IMR-90 (cell line): ENCODE measurements at places on chromosomes 4 and X.

DNA sequence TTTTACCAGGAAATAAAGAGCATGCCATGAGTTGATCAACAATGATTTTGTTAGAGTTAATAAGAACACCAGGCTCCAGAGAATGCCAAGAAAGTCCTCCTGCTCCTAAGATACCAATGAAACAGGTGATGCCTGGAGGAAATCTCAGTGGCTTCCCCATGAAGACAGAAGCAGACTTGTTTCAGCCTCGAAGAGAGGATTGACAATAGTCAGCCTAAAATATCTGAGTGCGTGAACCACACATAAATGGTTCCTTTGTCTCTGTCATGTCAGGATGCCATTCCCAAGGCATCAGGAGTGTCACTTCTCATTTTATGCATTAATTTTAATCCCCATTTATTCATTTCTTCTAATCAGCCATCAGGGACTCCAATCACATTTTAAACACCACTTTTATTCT is 69.6 kb downstream of the PHOX2B start:
- no peak for DNase-seq

DNA sequence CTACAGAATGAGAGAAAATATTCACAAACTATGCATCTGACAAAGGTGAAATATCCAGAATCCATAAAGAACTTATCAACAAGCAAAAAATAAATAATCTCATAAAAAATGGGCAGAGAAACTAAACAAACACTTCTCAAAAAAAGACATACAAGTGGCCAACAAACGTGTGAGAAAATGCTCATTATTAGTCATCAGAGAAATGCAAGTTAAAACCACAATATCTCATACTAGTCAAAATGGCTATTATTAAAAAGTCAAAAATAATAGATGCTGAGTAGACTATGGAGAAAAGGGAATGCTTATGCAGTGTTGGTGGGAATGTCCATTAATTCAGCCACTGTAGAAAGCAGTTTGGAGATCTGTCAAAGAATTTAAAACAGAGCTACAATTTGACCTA is 533.3 kb downstream of the TMA16 start:
- no peak for DNase-seq

DNA sequence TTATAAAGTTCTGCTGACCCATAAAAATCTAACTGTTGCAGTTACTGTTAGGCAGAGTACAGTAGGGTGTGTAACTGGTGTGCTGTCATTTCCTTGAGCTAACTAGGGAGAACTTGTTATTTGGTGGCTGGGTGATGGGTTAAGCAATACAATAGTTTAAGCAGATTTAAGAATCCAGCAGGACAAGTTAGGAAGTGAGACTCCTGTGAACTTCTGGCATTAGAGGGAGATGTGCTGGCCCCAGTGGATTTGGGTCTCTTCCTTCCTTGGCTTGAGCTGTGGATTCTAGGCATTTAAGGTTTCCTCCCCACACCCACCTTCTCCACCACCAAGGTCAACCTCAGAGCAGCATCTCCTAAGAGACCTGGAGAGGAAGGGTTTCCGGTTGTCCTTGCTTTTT is 70.5 kb downstream of the CLCN5 start:
- no peak for DNase-seq

GRCh38 chr4:163317110-163317509 is 15.3 kb downstream of the NPY1R start:
- no peak for DNase-seq

GRCh38 chrX:15441464-15441863 is 51.7 kb downstream of the PIR start:
- DNase-seq = no peak

GRCh38 chrX:123476611-123477219 is 256.1 kb downstream of the THOC2 start:
- no peak for DNase-seq

DNA sequence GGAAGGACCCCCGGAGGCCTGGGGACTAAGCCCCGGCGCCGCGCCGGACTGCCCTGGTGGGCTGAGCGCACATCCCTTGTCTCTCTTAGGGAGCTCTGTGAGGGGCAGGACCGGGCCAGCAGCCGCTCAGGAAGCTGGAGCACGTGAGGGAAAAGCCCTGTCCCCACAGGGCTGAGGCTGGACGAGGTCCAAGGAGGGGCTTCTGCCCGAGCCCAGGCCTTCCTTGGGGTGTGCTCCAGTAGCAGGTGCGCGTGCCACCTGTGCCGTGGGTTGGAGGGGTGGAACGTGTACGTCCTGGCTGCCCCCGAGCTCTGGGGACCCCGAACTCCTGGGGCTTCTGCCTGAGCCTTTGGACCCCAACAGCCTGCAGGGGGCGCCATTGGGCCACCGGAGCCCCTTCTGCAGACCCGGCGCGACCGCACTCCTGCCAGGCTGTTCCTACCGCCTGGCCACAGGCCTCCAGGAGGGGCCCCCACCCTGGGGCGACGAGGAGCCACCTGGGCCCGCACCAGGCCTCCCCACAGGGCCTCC is 27.2 kb downstream of the TACC3 start:
- peak; percentile 41 for DNase-seq

DNA sequence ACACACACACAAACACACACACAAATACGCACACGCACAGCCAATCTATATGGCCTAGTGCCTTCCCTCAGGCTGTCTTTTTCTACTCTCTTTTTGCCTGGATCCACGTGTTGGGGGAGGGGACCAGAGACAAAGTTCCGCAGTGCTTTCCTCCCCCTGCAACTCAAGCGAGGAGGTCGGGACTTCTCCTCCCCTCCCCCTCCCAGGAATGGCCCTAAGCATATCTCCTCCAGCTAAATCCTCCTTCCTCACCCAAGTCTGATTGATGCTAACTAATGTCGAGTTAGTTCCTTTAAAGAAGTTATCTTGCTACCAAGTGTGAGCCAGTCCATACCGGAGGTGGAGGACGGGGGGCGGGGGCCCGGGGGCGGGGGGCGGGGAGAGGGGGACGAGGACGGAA is 141.2 kb upstream of the ZIC3 start:
- DNase-seq = no peak

GRCh38 chrX:78831523-78831922 is 84.0 kb downstream of the LPAR4 start:
- DNase-seq = no peak

- peak; percentile 64 for DNase-seq
Observed at GRCh38 chrX:153667956-153668396, 5.6 kb downstream of the PNCK start.

- peak; percentile 87 for DNase-seq
Observed at GRCh38 chr4:147768113-147768512, 36.2 kb downstream of the ARHGAP10 start.

DNA sequence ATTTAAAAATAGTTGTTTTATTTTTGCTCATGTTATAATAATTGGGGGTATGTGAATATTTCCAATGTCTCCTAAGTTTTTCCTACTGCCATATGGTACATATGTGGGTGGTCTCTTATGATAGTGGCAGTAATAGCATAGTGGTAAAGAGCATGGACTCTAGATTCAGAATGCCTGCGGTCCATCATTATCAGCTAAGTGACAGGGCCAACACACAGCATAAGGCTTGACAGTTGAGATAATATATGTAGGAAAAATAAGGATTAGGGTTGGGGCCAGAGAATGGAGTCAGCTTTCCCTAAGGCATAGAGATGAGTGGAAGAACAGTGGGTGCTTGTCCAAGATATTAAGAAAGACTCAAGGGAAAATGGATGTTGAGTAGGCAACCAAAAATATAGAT is 2707.5 kb downstream of the PCDH7 start:
- DNase-seq = no peak

GRCh38 chrX:122238801-122239200 is 945.3 kb upstream of the GRIA3 start:
- DNase-seq = no peak

GRCh38 chrX:53251307-53251706 is 26.3 kb upstream of the KDM5C start:
- DNase-seq = peak; percentile 55

GRCh38 chr4:123652476-123652875 is 255.9 kb downstream of the SPRY1 start:
- peak; percentile 24 for DNase-seq

DNA sequence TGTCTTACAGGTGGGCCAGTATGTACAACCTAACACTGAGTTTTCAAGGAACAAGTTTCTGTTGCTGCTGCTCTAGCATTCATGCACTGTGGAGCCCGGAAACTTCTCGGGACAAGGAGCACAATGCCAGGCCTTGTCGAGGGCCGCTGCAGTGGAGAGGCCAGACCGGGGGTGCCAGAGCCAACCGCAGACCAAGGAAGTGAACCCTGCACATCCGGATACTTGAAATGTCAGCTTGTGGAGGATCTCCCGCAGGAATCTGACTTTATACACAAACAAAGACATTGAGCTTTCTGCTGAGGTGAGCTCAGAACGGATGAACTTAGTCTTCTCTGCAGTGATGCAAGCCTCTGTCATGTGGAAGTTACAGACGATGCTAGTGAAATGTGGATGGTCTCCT is 99.5 kb downstream of the ZNF827 start:
- DNase-seq = peak; percentile 34

DNA sequence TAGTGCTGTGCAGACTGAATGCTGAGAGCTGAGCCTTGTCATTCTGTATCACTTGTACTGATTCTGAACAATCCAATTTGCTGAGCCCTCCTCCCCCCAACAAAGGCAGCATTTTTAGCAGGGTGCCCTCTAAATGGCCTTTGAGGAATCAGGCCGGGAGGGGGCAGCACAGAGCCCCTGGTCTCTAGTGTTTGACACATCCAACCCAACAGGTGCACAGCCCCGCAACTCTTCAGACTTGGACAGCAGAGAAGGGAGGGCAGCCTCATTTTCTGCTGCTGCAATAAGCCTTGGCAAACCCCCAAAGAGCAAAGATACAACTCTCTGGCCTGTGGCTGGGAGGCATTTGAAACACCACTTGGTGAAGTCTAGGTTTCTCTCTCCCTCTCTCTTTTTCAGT is 3.4 kb downstream of the ATP1B4 start:
- DNase-seq = no peak

DNA sequence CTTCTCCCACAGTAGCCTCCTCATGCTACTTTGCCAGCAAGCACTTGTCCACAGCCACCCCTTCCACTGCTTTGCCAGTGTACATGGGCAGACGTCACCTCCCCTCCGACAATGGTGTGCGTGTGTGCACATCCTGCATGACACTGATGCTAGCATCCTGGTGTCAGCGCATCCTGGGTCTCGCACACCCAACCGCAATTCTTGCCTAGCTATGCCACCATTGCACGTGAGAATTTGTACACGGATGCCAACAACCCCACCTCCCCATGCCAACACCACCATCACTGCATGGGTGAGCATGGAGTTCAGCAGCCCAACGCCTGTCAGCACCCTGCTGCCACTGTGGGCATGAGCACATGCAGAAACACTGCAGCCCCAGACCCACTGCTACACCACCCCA is 550.0 kb downstream of the STPG2 start:
- no peak for DNase-seq

- DNase-seq = peak; percentile 97
Observed at GRCh38 chr4:24770032-24770584, 25.3 kb upstream of the SOD3 start.

- DNase-seq = peak; percentile 56
Observed at GRCh38 chr4:88219099-88219498, 60.7 kb upstream of the ABCG2 start.

DNA sequence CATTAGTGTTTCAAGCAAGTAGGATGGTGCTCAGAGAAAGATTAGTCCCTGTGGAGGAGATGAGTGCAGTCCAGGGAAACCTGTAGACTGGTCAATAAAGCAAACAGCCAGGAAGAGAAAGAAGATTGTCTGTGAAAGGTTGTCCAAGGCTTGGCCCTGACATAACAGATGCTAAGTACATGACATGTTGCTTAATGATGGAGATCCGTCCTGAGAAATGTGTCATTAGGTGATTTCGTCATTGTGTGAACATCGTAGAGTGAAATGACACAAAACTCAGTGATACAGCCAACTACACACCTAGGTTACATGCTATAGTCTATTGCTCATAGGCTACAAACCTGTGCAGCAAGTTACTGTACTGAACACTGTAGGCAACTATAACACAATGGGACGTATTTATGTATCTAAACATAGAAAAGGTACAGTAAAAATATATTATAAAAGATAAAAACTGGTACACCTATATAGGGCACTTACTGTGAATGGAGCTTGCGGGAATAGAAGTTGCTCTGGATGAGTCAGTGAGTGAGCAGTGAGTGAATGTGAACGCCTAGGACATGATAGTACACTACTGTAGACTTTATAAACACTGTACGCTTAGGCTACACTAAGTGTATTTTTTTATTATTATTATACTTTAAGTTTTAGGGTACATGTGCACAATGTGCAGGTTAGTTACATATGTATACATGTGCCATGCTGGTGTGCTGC is 9.0 kb upstream of the PRSS48 start:
- peak; percentile 41 for DNase-seq

DNA sequence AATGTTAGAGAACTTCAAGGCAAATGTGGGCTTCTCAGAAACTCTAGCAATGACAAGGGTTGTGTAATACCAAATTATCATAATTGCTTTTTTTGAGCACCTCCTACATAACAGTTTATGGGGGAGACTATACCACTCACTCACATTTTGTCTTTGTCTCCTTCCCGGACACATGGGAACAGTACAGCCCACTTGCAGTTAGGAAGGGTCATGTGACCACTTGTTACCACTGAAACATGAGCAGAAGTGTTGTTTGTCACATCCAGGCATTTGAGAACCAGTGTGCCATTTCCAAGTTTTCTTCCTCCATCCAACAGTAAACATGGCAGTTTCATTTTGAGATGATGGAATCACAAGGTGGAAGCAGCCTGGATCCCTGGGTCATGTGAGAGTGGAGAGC is 6.9 kb downstream of the MAGEA11 start:
- DNase-seq = no peak

DNA sequence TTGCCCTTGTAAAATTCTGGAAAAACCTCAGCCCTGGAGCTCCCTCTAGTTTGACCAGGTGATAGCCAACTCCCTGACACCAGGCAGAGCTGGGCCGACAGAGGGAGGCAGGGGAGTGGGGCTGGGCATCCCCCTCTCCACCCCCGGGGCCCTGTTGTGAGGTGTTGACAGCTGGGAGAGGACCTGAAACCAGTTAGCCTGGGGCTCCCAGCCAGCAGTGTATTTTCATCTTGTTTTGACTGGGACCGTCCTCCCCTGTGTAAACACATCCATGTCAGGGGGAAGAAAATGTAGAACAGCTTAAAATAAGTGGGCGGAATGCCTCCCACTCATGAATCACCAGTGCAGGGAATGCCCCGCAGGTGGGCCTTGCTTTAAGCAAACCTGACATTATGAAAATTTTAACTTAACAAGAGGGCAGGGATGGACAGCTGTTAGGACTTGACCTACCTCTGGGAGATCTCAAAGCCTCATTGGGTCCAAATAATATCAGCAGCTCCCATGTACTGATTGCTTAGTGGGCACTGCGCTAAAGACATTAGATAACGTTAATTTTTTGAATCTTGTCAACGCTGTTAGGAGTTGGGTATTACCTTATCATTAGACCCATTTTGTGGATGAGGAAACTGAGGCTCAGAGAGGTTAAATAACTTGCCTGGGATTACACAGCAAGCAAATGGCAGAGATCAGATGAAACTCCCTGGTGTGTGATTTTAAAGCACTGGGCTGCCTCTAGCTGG is 45.9 kb downstream of the TSC22D3 start:
- no peak for DNase-seq

GRCh38 chr4:102343964-102344519 is 1.2 kb downstream of the SLC39A8 start:
- peak; percentile 8 for DNase-seq
